T-cell (primary cell): ENCODE measurements at places on chromosomes 11 and 22.

- no peak overlapping the region for H3K4me3 ChIP-seq
- no peaks in the 10 kb centered on the region for H3K27me3 ChIP-seq
- peaks cover 82% of the 10 kb centered on the region for H3K4me1 ChIP-seq
- H3K36me3 ChIP-seq, result peaks cover 37% of the 10 kb centered on the region
- no peak for DNase-seq
Measured at GRCh38 chr22:39530692-39531331, 1.7 kb downstream of the RPS19BP1 start.

DNA sequence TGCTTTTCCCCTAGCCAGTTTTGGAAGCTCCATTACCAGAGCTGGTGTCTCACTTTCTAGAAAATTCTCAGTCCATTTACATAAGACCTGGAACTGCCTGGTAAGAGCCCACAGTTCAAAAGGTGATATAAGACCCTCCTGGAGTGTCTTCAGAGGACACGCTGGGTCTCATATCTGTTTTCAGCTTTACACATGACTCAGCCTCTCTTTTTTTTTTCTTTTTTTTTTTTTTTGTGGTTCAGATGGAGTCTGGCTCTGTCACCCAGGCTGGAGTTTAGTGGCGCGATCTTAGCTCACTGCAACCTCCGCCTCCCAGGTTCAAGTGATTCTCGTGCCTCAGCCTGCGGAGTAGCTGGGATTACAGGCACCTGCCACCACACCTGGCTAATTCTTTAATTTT, 30.7 kb downstream of the WEE1 start:
- no peaks in the 10 kb centered on the region for H3K36me3 ChIP-seq
- no peak overlapping the region for H3K27ac ChIP-seq
- H3K27me3 ChIP-seq, result no peaks in the 10 kb centered on the region
- no peak overlapping the region for H3K4me3 ChIP-seq
- DNase-seq, result no peak
- peaks cover 26% of the 10 kb centered on the region for H3K4me1 ChIP-seq

GRCh38 chr11:83367745-83368144, 81.6 kb upstream of the CCDC90B start:
- no peak overlapping the region for H3K27ac ChIP-seq
- no peak overlapping the region for H3K4me3 ChIP-seq
- H3K4me1 ChIP-seq, result no peaks in the 10 kb centered on the region
- DNase-seq, result no peak
- H3K36me3 ChIP-seq, result no peaks in the 10 kb centered on the region

- DNase-seq, result no peak
- H3K4me3 ChIP-seq, result no peak overlapping the region
- H3K36me3 ChIP-seq, result no peaks in the 10 kb centered on the region
- no peaks in the 10 kb centered on the region for H3K4me1 ChIP-seq
Measured at GRCh38 chr11:111774955-111775710, 8.9 kb upstream of the PPP2R1B start.

DNA sequence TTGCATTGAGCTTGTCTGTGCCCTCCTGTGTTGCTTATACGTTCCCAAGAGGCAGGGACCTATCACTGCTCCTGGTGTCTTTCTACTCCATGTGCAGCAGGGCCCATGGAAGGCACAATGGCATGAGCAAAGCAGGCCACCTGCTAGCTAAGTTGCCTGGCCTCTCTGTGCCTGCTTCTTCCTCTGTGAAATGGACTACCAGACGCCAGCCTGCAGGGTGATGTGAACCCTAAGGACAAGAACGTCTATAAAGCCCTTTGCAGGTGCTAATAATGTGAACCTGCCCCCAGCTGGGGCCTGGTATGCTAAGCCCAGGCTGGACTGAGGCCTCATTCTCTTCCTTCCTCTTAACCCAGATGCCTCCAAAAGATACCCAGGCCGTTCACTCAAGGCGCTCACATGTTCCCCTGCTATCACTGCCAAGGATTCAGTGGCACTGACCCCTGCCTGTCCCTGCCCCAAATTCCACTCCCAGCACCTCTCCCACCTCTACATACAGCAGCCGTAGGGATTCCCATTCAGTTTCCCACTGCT, 4.0 kb downstream of the GUCD1 start:
- H3K27ac ChIP-seq, result no peak overlapping the region
- peaks cover 9% of the 10 kb centered on the region for H3K4me1 ChIP-seq
- H3K4me3 ChIP-seq, result no peak overlapping the region
- no peak for DNase-seq
- no peaks in the 10 kb centered on the region for H3K27me3 ChIP-seq

GRCh38 chr11:11975201-11976092, 33.0 kb downstream of the DKK3 start:
- H3K4me1 ChIP-seq, result no peaks in the 10 kb centered on the region
- H3K36me3 ChIP-seq, result no peaks in the 10 kb centered on the region
- no peak for DNase-seq
- no peaks in the 10 kb centered on the region for H3K27me3 ChIP-seq
- no peak overlapping the region for H3K27ac ChIP-seq
- H3K4me3 ChIP-seq, result no peak overlapping the region

GRCh38 chr11:119361056-119361787, 14.7 kb upstream of the MFRP start:
- no peak for DNase-seq
- no peaks in the 10 kb centered on the region for H3K4me1 ChIP-seq
- peaks cover 12% of the 10 kb centered on the region for H3K27me3 ChIP-seq
- no peaks in the 10 kb centered on the region for H3K36me3 ChIP-seq

DNA sequence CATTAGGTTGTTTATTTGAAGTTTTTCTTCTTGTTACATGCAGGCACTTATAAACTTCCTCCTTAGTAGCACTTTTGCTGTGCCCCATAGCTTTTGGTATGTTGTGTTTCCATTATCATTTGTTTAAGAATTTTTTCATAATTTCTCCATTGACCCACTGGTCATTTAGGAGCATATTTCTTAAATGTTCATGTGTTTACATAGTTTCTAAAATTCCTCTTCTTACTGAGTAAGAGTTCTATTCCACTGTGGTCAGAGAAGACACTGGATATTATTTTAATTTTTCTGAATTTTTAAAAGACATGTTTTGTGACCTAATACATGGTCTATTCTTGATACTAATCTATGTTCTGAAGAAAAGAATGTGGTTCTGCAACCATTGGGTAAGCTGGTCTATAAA, 333.0 kb downstream of the DDX10 start:
- H3K27me3 ChIP-seq, result no peaks in the 10 kb centered on the region
- no peak overlapping the region for H3K27ac ChIP-seq
- H3K4me1 ChIP-seq, result no peaks in the 10 kb centered on the region
- no peak for DNase-seq
- no peak overlapping the region for H3K4me3 ChIP-seq

DNA sequence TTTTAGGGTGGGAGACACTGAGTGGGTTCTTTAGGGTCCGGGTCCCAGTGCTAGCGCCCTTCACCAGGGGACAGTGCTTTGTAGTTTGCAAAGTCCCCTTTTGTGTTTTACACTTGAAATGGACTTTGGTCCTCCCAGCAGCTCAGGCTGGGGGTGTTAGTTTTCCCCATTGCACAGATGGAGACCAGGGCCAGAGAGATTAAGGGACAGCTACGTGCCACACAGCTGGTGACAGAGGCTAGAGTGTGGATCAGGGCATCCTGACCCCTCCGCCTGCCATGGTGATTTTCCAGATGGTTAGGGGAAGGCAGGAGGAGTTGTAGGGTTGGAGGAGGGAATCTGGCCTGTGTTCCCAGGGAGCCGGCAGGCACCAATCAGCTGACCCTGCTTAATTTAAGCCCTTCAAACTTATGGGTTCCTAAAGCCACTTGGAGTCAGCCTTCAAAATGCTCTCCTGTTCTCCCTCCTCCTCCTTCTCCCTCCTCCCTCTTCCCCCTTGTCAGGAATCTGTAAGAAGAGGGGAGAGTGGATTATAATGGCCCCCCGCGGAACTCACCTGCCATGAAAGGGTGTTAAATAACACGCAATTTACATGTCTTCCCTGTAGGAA, 22.5 kb upstream of the MPPED1 start:
- H3K4me1 ChIP-seq, result peaks cover 9% of the 10 kb centered on the region
- DNase-seq, result no peak
- no peak overlapping the region for H3K4me3 ChIP-seq
- no peak overlapping the region for H3K27ac ChIP-seq

DNA sequence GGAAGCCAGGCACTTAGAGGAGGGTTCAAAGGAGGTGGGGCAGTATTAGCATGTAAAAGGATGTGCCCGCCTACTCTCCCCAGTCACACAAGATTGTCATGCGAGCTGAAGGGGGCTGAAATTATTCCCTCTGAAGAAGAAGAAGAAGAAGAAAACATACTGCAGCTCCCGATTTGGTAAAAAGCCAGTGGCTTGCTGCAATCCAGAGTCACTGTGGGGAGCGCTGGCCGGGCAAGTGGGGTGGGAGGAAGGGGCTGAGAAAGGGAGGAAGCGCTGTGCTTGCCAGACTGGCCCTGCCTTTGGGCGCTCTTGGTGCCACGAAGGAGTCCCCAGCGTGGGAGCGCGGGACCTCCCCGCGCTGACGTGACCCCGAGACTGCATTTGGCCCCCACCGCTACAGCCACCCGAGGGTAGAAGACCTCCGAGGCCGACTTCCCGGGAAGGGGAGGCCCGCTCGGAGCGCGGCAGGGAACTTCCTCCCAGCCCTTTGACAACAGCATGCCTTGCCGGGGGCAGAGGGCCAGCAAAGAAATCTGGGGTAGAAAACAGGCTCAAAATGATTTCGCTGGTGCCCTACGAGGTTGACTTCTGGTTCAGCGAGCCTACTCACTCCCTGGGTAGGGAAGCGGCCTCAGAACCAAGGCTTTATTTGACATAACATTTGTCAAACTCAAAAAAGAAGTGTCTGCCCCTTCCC, 906.3 kb downstream of the DLG2 start:
- H3K27me3 ChIP-seq, result peaks cover 5% of the 10 kb centered on the region
- H3K36me3 ChIP-seq, result no peaks in the 10 kb centered on the region
- no peak overlapping the region for H3K27ac ChIP-seq
- peak overlapping the region; percentile 59 for H3K4me3 ChIP-seq
- H3K4me1 ChIP-seq, result no peaks in the 10 kb centered on the region

DNA sequence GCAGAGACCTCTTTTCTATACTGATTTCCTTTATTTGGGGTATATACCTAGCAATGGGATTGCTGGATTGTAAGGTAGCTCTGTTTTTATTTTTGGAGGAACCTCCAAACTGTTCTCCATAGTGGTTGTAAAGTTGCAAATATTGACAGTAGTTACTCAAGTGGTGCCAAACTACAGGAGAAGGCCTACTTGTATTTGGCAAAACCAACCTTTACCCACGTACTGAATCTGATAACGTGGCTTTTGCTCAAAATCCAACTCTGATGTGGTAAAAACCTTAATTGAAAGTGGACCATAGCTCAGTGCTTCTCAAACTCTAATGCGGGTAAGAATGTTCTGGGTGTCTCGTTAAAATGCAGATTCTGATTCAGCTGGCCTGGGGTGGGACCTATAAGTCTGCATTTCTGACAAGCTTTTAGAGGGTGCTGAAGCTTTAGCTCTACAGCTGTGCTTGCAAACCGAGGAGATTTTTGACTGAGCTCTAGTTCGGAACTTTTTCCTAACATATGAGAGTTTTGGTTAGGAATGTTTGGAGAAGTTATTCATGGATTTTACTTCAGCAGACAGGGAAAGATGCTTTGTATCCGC, 69.8 kb downstream of the PACS1 start:
- no peak overlapping the region for H3K27ac ChIP-seq
- H3K27me3 ChIP-seq, result no peaks in the 10 kb centered on the region
- peaks cover 5% of the 10 kb centered on the region for H3K36me3 ChIP-seq
- peaks cover 13% of the 10 kb centered on the region for H3K4me1 ChIP-seq
- DNase-seq, result no peak
- no peak overlapping the region for H3K4me3 ChIP-seq

DNA sequence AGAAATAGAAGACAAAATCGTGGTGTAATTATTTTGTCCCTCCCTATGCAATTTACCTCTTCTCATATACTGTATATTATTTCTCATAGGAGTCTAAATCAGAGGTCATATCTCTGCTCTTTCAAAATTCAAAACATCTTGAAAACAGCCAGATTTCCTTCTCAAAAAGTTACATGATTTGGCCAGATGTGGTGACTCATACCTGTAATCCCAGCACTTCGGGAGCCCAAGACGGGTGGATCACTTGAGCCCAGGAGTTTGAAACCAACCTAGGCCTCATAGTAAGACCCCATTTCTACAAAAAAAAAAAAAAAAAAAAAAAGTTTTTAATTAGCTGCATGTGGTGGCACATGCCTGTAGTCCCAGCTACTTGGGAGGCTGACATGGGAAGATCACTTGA, 29.0 kb upstream of the DNAJB7 start:
- no peaks in the 10 kb centered on the region for H3K27me3 ChIP-seq
- H3K4me3 ChIP-seq, result no peak overlapping the region
- no peaks in the 10 kb centered on the region for H3K4me1 ChIP-seq
- DNase-seq, result no peak
- no peak overlapping the region for H3K27ac ChIP-seq

DNA sequence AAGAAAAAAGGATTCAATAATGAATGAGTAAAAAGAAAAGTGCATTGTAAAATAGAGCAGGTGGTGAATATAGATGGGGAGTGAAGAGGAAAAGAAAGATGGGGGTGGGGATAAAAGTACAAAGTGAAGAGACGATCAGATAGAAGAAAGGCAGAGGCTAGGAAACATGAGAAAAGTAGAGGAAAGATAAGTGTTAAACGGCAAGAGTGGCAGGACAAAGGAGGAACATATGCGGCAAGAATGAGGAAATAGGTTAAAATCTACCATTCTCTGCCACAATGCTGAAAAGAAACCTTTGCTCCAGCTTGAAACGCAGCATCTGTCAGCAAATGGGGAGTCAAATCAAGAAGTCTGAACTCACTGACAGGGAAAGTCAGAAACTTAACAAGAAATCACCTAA, 6.8 kb downstream of the FUT4 start:
- DNase-seq, result no peak
- H3K4me3 ChIP-seq, result no peak overlapping the region
- H3K4me1 ChIP-seq, result peaks cover 10% of the 10 kb centered on the region
- no peak overlapping the region for H3K27ac ChIP-seq

- DNase-seq, result no peak
- H3K4me1 ChIP-seq, result no peaks in the 10 kb centered on the region
- no peak overlapping the region for H3K4me3 ChIP-seq
- no peaks in the 10 kb centered on the region for H3K27me3 ChIP-seq
Measured at GRCh38 chr11:95175818-95176380, 55.1 kb downstream of the SESN3 start.

- no peaks in the 10 kb centered on the region for H3K4me1 ChIP-seq
- no peak overlapping the region for H3K27ac ChIP-seq
- DNase-seq, result no peak
- H3K27me3 ChIP-seq, result peaks cover 25% of the 10 kb centered on the region
Measured at GRCh38 chr11:46251954-46252353, 25.5 kb upstream of the CREB3L1 start.

DNA sequence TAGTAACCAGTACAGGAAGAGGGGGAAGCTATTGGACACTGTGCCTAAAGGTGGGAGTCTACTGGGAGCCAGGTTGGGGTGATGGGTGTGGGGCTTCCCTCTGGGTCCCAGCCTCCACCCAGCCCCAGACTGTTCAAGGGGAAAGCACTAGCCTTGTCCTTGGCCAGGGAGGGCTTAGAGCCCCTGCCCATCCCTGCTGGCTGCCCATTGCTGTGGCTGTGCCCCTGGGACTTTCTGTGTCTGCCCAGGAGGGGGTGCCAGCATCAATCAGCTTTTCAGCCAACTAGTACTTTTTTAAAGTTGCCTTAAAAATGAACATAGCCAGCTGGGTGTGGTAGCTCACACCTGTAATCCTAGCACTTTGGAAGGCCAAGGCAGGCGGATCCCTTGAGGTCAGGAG, 19.9 kb downstream of the INCENP start:
- H3K27ac ChIP-seq, result no peak overlapping the region
- H3K4me3 ChIP-seq, result no peak overlapping the region
- DNase-seq, result no peak
- peaks cover 6% of the 10 kb centered on the region for H3K36me3 ChIP-seq
